ENCODE measurements at places on chromosomes 4 and X.

DNA sequence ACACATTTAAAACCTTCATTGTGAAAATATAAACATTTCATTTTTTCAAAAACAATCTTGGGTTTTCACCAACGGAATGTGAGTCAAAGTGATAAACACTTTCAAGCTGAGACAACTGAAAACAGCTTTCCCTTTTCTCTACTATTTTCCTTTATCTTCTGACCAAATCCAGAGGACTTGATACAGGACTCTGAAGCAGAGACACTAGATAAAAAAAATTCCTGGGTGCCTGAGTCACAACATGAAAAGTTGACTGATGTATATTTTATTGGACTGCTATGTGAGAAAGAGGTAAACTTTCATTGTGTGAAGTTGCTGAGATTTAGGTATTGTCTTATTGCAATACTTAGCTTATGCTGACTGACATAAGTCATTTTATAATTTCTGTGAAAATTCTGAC is 411.2 kb downstream of the SPOCK3 start:
- DNase-seq, result no peak

GRCh38 chrX:133497356-133497755 is 82.1 kb upstream of the GPC4 start:
- DNase-seq, result no peak

GRCh38 chr4:68129793-68130192 is at the start of gene TMPRSS11F:
Gene TMPRSS11F (minus strand): TSS chr4:68129869. CDS start chr4:68129820, 49 bp downstream.
- DNase-seq, result no peak

- no peak for DNase-seq
Measured at GRCh38 chrX:109270580-109271484, 211.1 kb downstream of the GUCY2F start.

GRCh38 chr4:5708449-5709206 is at the start of gene EVC2:
Gene EVC2 (minus strand): TSS chr4:5708559. CDS start chr4:5708513, 46 bp downstream.
- no peak for DNase-seq

GRCh38 chr4:76293772-76294171 is 12.8 kb upstream of the STBD1 start:
- no peak for DNase-seq

GRCh38 chr4:2914256-2915126 is 48.7 kb downstream of the NOP14 start:
- DNase-seq, result no peak

GRCh38 chr4:182829196-182829595 is 88.0 kb downstream of the DCTD start:
- DNase-seq, result no peak

- DNase-seq, result no peak
Measured at GRCh38 chrX:70257423-70258288, 2.3 kb downstream of the P2RY4 start.

- DNase-seq, result no peak
Measured at GRCh38 chr4:99540277-99540939, 23.4 kb downstream of the TRMT10A start.

DNA sequence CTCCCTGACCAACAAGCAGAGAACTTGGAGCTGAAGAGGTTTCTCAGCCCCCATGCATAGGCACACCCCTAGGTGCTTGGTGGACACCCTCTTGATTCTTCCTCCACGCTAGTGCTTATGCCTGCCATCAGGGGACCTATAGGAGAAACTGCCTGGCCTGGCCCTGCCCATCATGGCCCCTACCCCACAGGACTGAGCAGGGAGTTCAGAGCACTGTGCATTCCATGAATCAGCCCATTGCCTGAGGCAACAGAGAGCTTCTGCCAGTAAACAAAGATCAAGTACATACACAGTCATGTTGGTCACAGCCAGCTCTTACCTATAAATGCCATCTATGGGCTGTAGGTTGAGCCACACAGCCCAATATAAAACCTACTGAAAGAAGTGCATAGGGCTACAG is 99.1 kb upstream of the EDNRA start:
- no peak for DNase-seq

- no peak for DNase-seq
Measured at GRCh38 chrX:110733166-110733565, 62.5 kb downstream of the CHRDL1 start.

DNA sequence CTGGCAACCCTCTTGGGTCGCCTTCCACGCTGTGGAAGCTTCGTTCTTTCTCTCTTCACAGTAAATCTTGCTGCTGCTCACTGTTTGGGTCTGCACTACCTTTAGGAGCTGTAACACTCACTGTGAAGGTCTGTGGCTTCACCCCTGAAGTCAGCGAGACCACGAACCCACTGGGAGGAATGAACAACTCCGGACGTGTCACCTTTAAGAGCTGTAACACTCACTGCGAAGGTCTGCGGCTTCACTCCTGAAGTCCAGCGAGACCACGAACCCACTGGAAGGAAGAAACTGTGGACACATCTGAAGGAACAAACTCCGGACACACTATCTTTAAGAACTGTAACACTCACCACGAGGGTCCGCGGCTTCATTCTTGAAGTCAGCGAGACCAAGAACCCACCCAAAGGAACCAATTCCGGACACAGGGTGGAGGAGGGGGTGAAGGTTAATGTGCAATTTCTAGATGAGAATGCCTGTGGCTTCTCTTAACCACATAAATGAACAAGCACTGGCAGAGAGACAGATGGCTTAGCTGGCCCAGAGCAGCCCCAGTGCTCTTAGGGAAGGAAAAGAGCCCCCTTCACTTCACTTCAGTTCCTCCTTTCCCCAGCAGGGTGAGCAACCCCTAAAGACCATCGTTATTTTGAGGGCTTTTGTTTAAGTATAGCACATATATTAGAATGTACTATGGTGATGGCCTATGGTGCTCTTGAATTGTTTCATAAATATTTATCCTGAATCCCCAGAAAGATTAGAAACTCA is 73.0 kb downstream of the LUZP4 start:
- DNase-seq, result no peak

DNA sequence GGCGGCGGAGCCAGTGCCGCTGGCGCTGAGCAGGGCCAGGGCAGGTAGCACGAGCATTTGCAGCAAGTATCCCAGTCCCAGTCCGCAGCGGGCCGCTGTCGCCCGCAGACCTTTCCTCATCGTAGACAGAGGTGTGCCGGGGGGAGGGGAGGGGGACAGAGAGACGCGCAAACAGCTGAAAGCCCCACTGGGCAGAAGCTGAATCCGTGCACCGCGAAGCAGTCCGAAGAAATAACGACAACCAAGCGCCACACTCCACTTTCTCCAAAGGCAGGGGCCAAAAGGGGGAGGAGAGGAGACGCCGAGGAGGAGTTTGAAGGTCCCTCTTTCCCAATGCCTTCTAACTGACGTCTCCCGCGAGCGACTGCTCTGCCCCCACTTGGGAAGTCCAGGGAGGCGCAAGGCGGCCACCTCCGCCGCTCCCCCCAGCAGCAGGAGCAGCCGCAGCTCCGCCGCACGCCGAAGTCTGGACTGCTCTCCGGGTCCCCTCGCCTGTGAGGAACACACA is at the start of gene UNC5C:
Gene UNC5C, minus strand, starts transcription at position 236 of the 508 bp plus-strand sequence.
- DNase-seq, result no peak

GRCh38 chrX:110210417-110211139 is 107.3 kb downstream of the AMMECR1 start:
- no peak for DNase-seq

DNA sequence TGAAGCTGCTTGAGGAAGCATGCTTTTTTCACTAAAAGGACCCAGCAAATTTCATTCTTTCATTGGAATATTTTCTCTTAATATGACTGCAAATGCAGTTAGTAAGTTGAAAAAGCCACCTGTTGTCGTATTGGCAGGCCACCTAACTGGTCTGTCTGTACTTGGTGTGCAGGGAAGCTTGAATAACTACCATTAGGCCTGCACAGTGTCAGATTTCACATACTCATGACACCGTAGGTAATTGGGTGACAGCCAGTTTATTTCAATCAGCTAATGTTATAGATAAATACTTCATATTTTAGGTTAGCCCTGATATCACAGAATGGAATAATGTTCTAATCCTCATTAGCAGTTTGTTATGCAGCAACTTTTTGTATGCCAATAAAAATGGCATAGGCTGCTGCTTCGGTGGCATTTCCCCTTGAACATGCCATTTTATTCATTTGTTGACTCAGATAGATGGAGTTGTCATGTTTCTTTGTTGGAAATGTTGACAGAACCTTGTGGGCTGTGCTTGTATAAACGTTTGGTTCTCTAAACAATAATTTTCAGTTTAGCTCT is 173.7 kb downstream of the RPA4 start:
- DNase-seq, result no peak

- no peak for DNase-seq
Measured at GRCh38 chrX:140503714-140504351, 1.0 kb downstream of the SOX3 start.

- no peak for DNase-seq
Measured at GRCh38 chrX:43958529-43958928, 14.7 kb downstream of the NDP start.

- DNase-seq, result no peak
Measured at GRCh38 chr4:20678400-20678799, 21.9 kb upstream of the PACRGL start.

GRCh38 chr4:108449129-108449528 is 171.2 kb upstream of the RPL34 start:
- DNase-seq, result no peak

DNA sequence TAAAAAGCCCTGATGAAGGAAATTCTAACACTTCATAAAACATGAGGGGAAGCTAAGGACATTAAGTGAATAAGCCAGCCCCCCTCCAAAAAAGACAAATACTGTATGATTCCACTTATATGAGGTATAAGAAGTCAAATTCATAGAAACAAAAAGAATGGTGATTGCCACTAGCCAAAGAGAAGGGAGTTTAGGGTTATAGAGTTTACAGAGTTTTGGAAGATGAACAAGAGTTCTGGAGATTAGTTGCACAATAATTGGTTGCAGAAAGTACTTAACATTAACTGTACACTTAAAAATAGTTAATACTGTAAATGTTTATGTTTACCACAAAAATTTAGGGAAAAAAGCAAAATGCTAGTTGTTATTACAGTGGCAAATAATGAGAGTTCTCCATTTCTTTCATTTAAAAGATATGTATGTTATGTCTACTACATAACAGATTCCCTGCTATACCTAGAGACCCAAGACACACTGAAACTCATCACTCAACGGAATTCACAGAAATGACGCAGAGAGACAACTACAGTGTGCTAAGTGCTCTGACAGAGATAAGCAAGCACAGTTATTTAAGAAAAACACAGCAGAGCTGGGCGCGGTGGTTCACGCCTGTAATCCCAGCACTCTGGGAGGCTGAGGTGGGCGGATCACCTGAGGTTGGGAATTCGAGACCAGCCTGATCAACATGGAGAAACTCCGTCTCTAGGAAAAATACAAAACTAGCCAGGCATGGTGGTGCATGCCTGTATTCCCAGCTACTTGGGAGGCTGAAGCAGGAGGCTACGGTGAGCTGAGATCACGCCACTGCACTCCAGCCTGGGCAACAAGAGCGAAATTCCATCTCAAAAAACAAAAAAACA is 37.2 kb downstream of the EIF4E start:
- DNase-seq, result no peak

DNA sequence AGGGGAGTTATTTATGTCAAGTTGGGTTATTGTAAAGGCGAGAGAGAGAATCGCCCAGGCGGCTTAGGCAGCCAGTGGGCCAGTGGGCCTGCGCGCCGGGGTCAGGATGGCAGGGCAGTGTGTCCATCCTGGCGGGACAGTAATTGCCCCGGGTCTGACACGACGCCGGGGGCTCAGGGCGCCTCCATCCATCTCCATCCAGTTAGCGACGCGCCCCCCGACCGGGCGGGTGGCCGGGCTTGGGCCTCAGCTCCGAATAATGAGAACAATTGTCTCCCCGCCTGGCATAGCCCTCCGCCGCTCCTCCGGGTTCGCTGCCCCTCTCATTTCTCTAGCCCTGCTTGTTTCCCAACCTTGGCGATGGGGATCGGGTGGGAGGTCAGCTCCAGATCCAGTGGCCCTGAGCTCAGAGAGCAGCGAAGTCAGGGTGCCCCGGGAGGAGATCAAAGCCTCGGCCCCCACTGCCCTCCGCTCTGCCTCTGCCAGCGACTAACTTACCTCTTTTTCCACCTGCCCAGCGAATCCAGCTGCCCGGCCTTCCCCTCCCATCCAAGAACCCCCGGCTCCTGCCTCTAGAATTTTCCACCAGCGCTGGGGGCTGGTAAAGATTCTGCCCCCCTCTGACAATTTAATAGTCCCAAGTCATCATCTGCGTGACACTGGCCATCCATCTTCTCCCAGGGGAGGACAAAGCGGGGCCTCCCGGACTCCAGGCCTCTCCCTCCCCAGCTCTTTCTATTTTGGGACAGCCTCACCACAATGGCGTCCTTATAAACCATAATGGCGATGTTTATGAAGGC is 56.9 kb upstream of the TMEM33 start:
- DNase-seq, result no peak

DNA sequence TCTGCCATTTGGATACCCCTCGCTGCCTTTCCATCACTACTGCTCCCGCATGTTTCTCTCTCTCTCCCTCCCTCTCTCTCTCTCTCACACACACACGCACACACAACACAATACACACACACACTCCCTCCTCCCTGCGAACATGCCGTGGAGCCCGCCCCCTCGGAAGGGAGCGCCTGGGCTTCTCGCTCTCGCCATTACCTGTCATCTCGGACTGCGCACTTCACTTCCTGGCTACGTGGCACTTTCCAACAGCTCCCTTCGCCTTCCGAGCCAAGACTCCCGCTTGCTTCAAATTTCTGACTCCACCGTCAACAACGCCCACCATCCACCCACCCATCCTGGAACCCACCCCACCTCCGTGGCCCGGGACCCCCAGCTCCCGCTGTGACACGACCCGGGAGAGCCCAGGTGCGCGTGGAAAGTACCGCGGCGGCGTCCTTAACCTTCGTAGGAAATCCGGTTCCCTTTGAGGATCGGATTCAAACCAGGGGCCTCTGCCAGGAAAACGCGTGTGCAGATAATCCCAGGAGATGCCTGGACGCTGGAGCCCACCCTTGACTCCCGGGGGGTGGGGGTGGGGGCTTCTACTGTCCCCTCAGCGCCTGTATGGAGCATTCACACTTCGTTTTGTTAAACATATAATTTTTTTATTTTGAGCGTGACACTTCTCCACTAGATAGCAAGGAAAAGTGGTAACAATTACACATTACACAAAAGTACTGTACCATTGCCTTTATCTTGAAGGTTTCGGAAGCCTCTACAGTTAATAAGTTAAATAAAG is 12.5 kb downstream of the ARX start:
- DNase-seq, result no peak

DNA sequence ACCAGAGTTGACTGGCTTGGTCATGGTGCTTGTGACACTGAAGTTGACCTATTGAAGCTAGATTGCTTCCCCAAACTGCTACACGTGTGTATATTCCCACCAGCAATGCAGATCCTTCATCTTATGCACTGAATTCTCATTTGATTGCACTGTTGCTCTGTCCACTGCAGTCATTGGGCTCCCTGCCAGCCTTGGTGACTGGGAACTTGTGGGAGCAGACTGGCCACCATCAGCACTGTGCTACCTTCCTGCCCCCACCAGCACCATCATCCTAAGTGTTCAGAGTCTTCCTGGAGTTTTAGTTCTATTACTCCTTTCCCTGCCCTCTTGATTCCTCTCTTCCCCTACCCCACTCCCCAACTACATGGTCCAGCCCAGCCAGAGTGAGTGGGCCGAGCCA is 117.7 kb upstream of the PRPS2 start:
- DNase-seq, result no peak

GRCh38 chr4:81030981-81031791 is 678 bp downstream of the BMP3 start:
- DNase-seq, result no peak

GRCh38 chr4:173990126-173990868 is 293.2 kb downstream of the FBXO8 start:
- no peak for DNase-seq

Measured in stimulated activated CD8-positive, alpha-beta memory T cell treated with anti-CD3 and anti-CD28 coated beads, Interleukin-7, amount 100 ng/mL, for 1 hour (primary cell).